Right renal cortex interstitium (tissue), 3 donors: ENCODE measurements at places on chromosomes 4 and X. TPM values are rescaled to one million over a fixed set of nuclear protein-coding genes. Genes with fewer than 3 reads are reported as not detected.

Gene SMPX
- polyA plus RNA-seq = 0.28 TPM

Gene OTC
- polyA plus RNA-seq = 0.14 TPM

Gene WFS1
- polyA plus RNA-seq = 25.9 TPM

Gene DOK7
- 1.2 TPM for polyA plus RNA-seq

Gene PRR32
- not detected for polyA plus RNA-seq

Gene S100P
- polyA plus RNA-seq = 5.0 TPM

Gene ZDHHC15
- 8.1 TPM for polyA plus RNA-seq

Gene TLR3
- 14.2 TPM for polyA plus RNA-seq

Gene TLL1
- polyA plus RNA-seq = 2.1 TPM

Gene SLC10A7
- polyA plus RNA-seq = 13.2 TPM

Gene GAGE12D
- polyA plus RNA-seq = not detected

Gene KIT
- polyA plus RNA-seq = 19.2 TPM

Gene PIGA
- 14.2 TPM for polyA plus RNA-seq

Gene BEND2
- polyA plus RNA-seq = 0.08 TPM

Gene MTTP
- polyA plus RNA-seq = 17.5 TPM

Gene MMRN1
- 2.1 TPM for polyA plus RNA-seq

Gene CFAP47
- polyA plus RNA-seq = 0.75 TPM
